ENCODE measurements at places on chromosomes 13 and 19.

GRCh38 chr13:44974056-44974793 lies 15.0 kb downstream of the NUFIP1 start:
- no peak for DNase-seq

GRCh38 chr19:38015761-38016160 lies 108.8 kb downstream of the SIPA1L3 start:
- no peak for DNase-seq

- no peak for DNase-seq
Observed at GRCh38 chr19:1944088-1944915, 3.3 kb downstream of the CSNK1G2 start.

DNA sequence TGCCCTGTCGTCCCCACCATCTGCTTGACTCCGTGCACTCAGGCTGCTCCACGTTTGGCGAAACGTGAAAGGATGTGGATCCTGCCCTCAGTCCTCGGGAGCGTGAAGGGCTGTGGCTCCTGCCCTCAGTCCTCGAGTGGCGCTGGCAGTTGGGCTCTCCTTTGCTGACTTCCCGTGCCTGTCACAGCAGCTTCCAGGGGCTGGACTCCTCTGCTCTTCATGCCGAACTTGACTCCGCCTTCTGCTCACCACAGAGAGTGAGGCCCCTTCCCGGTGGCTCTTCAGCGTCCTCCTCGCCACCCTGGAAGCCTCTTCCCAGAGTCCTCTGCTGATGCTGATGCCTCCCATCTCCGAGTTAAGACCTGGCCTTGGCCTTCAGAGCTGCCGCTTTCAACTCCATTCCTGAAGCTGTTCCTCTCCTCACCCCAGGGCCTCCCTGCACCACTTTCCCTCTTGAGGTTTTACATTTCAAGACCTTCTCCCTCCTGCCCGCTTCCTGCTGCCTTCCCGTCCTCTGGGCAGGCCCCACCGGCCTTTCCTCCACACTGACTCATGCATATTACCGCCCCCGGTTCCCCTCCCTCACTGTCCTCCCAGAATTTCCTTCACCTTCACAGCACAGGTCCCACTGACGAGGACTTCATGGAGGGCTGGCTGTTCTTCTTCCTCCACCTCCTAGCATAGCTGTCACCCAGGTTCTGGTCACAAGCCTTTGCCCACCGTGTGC lies 111.7 kb downstream of the SHISA2 start:
- no peak for DNase-seq

- no peak for DNase-seq
Observed at GRCh38 chr13:79393564-79394249, 12.3 kb downstream of the RBM26 start.

DNA sequence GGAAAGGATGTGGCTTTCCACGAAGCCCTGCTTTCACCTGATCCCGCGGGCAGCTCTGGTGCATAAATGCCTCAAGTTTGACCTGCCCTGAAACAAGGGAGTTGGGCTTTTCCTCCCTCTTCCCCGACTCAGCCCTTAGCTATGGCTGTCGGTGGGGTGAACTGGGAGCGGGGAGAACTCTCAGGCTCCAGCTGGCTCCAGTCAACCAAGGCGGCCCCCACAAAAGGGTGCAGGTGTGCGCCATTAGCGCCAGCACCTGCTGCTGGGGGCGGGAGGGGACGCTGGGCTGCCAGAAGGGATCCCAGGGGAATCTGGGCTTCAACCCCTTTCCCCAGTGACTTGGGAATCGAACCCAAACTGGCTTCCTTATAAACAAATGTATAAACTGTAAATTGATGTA lies 7.1 kb upstream of the DHRS12 start:
- DNase-seq, result peak; percentile 77

GRCh38 chr13:81677857-81678256 lies 1336.9 kb upstream of the SPRY2 start:
- no peak for DNase-seq

DNA sequence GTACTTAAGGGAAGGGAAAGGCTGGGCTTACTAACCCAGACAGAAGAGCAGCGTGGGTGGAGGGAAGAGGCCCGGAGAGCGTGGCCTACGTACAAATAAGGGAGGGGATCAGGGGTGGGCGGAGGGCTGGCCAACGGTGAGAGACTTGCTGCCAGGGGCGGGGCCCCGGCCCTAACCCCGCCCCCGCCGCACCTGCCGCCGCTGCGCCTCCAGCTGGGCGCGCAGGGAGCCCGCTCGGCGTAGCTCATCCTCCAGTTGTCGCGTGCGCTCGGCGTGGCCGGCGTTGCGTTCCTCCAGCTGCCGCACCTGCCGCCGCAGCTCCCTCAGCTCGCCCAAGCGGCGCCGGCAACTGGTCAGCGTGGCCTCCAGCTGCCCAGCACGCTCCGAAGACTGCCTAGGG lies 5.7 kb downstream of the HOOK2 start:
- DNase-seq, result no peak

DNA sequence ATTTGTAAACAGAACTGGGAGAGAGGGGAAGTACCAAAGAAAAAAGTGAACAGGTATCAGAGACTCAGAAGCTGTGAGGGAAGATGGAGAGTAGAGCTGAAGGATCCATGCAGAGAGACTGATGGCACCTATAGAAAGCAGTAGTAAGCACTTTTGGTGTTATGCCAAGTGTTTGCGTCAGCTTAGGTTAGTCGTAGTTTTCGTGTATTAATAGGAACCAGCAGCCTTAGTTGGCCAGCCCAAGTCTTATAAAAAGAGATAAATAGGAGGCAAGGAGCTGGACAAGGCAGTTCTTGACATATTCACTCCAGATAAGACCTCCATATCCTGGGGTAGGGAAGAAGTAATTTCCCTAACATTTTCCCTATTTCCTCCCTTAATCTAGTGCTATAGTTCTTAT lies 214.2 kb downstream of the OXGR1 start:
- no peak for DNase-seq

DNA sequence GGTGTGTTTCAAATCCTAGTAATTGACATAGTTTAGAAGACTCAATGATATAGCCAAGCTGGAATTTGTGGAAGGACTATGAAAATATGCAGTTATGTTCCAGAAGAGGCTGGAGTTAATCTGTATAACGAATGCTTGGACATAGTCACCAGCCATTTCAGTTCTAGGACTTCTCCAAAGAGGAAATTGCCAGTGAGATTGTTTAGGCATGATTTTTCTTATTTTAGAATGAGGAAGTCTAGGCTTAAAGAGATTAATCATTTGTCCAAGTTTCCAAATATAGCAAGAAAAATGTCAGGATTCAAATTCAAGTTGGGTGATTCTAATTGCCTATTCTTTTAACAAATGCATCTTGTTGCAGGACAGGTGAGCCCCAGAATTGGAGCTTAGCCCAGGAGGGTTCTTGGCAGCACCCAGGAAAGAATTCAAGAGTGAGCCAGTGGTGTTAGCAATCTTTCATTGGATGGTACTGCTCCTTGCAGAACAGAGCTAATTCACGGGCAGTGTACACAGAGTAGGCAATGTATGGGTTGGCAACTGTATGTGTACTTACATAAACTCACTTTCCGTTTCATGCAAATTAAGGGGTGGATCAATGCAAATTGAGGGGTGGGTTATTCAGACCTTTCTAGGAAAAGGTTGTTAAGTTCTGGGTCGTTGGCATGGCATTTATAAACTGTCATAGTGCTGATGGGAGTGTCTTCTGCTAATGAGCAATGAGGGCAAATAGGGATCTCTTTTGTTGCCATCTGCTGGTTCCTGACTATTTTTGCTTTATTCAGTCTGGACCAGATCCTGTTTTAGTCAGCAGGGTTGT lies 763.1 kb upstream of the SLITRK1 start:
- DNase-seq, result peak; percentile 48

DNA sequence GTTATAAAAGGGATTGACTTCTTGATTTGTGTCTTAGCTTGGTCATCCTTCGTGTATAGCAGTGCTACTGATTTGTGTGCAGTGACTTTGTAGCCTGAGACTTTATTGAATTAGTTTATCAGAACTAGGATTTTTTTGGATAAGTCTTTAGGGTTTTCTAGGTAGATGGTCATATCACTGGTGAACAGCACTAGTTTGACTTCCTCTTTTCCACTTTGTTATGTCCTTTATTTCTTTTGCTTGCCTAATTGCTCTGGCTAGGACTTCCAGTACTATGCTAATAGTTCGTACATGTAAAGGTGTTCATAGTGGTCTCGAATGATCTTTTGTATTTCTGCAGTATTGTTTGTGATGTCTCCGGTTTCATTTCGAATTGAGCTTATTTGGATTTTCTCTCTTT lies 145.4 kb downstream of the DNAJC3 start:
- DNase-seq, result no peak

GRCh38 chr13:110822669-110822945 lies 92.3 kb downstream of the ANKRD10 start:
- no peak for DNase-seq

DNA sequence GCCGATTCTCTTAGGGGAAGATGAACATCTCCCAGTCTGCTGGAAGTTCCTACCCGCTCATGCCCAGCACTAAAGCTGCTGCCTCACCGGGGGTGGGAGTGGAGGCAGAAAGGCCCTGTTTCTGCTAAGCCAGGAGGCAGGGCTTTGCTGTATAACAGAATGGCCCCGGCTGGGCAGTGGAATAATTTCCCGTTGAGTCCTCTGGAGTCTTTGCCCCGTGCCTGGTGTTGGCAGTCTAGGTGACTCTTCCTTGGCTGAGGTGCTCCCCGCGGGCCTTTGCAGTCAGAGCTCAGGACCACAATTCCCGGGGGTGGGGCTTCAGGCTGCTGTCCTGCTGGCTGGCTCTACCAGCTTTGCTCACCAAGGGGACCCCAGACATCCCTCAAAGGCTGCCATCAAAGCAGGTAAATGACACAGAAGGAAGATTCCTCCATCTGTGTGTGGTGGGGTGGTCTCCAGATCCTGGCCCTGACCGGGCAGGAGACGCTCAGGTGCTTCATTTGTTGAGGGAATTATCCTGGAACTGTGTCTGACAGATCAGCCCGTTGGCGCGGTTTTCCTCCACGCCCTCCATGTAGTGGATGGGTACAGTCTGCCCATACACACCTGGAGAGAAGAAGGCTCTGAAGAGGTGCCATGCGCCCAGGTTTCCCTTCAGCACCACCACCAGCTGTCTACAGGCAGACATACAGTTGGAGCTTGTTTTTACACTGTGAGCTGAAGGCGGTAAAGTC lies 209.9 kb downstream of the TEX29 start:
- DNase-seq, result no peak

GRCh38 chr13:33696530-33696929 lies 121.4 kb upstream of the RFC3 start:
- no peak for DNase-seq

- no peak for DNase-seq
Observed at GRCh38 chr19:48030073-48030472, 13.8 kb downstream of the CABP5 start.

DNA sequence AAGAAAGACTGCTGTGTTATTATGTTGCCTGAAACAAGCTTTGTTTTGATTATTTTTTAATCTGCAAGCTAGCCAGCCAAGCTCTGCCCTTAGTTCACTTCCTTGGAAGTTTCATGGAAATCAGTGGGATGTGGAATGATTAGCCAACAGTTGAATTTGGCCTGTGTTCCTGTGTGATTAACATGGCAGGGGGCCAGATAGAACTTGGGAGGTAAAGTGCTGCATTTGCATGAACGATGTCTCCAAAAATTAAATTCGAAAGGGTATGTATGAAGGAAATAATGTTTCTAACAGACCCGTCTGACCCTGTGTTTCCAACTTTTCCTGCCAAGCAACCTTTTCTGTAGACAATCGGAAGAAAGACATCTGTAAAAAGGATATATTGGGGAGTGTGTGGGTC lies 32.2 kb downstream of the UFM1 start:
- DNase-seq, result no peak

DNA sequence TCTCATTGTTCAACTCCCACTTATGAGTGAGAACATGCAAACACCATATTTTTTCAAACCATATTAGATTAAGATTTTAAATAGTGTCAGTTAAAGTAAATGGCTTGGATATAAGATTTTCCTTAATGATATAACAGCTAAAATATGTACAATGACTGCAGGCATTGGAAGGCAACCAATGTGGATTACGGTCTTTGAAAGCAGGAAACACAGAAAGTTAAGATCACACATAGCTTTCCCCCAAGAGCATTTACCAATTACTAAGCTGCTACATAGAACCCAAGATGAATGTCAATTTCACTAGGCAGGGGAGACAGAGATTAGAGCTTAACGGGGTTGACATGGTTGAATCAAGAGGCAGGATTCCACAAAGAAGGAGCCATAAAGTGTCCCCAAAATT lies 173.2 kb upstream of the TRPC4 start:
- no peak for DNase-seq
